ENCODE measurements at places on chromosomes 16 and 17.

- H3K36me3 ChIP-seq: no peaks in the 10 kb centered on the region
- H3K4me1 ChIP-seq: no peaks in the 10 kb centered on the region
- H3K4me3 ChIP-seq: no peak overlapping the region
- H3K27ac ChIP-seq: no peak overlapping the region
- H3K27me3 ChIP-seq: no peaks in the 10 kb centered on the region
These were observed 109.4 kb downstream of the CDYL2 start for GRCh38 chr16:80695020-80695419.

DNA sequence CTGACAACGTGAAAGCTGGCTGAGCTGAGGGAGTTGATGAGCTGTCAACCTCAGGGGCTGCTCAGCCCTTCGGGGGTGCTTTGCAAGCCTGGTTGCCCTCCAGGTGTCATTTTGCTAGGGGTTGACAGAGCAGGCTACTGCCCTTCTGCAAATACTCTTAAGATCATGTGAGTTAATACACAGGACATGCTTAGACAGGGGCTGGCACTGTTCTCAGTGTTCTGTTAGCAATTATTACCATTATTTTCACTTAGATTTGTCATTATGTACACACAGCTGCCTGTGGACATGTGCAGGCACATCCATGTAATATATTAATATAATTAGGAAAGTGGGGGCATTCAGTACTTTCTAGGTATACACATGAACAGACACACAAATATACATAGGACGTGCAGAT lies 554.3 kb upstream of the HSBP1 start:
- no peak overlapping the region for H3K27ac ChIP-seq
- no peaks in the 10 kb centered on the region for H3K36me3 ChIP-seq
- H3K4me3 ChIP-seq: no peak overlapping the region
- DNase-seq: no peak
- H3K4me1 ChIP-seq: no peaks in the 10 kb centered on the region

GRCh38 chr17:56675876-56676660 lies 82.6 kb downstream of the NOG start:
- no peak overlapping the region for H3K4me3 ChIP-seq
- no peaks in the 10 kb centered on the region for H3K36me3 ChIP-seq
- H3K27ac ChIP-seq: no peak overlapping the region

DNA sequence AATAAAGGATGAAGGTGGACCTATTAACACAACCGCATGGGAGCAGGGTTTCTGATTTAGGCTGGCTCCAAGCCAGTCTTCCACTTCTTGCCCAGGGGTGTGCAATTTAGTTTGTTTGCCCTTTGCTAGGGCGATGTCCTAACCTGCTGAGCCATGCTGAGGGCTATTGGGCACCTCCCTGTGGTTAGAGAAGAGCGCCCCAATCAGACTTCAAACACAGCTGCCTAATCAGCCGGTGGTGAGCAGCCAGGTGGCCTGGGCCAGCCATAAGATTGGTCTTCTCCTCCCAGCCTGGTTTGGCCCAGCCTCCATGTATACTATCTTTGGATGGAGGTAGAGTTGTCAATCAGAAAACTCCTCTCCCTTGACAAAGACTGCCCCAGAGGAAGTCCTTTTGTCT lies 15.7 kb downstream of the TMEM94 start:
- no peak for DNase-seq
- no peaks in the 10 kb centered on the region for H3K4me1 ChIP-seq
- no peaks in the 10 kb centered on the region for H3K27me3 ChIP-seq
- H3K27ac ChIP-seq: no peak overlapping the region
- no peak overlapping the region for H3K4me3 ChIP-seq
- H3K36me3 ChIP-seq: peaks cover 20% of the 10 kb centered on the region

DNA sequence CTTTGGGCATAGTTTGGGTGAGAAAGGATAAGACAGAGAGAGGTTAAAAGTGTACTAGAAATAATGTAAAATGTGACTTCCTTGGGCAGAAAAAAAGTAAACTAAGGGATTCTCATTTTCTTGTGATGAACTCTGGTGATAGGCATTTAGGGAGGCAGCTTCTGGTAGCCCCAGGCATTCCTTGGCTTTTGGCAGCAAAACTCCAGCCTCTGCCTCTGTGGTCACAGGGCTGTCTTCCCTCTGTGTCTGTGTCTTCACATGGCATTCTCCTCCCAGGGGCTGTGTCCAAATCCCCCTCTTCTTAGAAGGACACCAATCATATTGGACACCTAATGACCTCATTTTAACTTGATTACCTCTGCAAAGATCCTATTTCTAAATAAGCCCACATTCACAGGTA lies 54.7 kb downstream of the HS3ST3B1 start:
- no peak overlapping the region for H3K27ac ChIP-seq
- H3K36me3 ChIP-seq: no peaks in the 10 kb centered on the region
- H3K4me1 ChIP-seq: peaks cover 14% of the 10 kb centered on the region
- H3K4me3 ChIP-seq: no peak overlapping the region
- DNase-seq: no peak

DNA sequence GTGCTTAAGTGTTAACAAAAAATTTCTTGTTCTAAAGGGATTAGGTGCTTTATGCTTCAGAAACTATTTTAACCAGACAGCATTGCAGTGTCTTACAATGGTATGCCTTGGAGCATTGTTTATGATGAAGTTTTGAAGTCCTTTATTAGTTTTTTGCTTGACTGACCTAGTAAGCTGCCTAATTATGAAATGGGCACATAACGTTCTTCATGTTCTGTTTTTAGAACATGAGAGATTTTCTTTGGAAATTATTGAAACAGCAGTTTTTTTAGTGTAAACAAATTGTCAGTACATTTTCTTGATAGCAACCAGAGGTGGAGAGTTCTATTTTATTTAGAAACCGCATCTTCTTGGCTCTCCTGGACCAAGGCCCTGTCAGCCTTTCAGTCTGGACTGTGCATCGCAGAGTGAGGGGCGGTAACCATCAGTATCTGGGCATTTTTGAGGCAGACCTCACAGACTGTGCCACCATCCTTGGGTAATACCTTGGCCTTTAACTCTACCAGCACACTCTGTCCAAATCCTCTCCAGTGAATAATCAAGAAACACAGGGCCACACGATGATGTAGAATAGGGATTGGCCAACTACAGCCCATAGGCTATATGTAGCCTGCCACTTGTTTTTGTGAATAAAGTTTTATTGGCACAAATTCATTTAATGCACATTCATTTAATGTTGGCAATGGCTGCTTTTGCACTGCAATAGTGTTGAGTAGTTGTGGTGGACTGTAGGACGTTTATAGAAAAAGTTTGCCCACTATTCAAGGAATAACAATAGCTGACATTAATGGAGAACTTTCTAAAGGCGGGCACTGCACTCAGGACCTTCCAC lies 81.1 kb downstream of the VPS35L start:
- no peak for DNase-seq
- H3K4me1 ChIP-seq: peaks cover 13% of the 10 kb centered on the region
- no peak overlapping the region for H3K4me3 ChIP-seq
- H3K27ac ChIP-seq: no peak overlapping the region

DNA sequence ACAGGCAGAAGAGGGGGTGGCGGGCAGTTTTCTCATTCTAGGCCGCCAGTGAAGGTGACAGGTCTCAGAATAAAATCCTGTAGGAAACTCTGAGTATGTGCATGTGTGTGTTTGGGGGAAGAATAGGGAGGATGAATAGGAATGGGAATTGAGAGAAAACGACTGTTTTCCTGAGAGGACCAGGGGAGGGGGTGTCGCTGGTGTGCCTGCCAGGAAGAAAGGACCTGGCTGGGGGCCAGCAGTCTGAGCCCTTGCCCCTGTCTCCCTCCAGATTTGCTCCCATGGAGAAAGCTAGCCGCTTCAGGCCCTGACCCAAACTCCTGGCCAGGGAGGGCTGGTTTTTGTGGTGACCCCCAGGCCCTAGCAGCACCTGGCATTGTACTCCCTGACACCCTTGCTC lies 14.4 kb downstream of the C17orf50 start:
- no peak for DNase-seq
- H3K27ac ChIP-seq: no peak overlapping the region
- no peaks in the 10 kb centered on the region for H3K36me3 ChIP-seq
- H3K27me3 ChIP-seq: no peaks in the 10 kb centered on the region
- H3K4me1 ChIP-seq: no peaks in the 10 kb centered on the region

All from CD8-positive, alpha-beta memory T cell (primary cell).